Right cardiac atrium (tissue), 5 donors: ENCODE measurements at places on chromosomes 11 and 22. TPM values are rescaled to one million over a fixed set of nuclear protein-coding genes. Genes with fewer than 3 reads are reported as not detected.

The CRYBA4 gene
- not detected for total RNA-seq

DNA sequence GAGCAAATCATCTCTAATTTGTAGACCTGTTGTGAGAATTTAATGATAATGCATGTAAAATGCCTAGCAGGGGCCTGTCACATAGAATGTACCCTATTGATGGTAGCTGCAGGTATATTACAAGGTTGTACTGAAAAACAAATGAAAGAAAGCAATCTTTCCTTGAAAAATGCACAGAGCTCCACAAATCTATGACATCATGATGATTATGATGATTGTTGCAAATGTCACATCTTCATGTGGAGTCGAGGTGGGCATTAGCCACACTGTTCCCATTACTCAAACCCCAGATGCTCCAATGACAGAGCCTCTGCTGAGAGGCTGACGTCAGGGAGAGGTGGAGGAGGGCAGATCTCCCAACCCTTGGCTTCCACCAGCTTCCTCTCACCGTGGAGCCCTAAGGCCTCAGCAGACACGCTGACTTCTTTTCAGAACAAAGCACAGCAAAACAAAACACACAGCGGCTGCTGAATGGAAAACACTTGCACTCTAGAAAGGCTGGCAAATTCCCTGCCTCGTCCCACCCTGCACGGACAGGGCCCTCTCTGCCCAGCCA, 298.3 kb downstream of the KIRREL3 start:
- no peak for DNase-seq

DNA sequence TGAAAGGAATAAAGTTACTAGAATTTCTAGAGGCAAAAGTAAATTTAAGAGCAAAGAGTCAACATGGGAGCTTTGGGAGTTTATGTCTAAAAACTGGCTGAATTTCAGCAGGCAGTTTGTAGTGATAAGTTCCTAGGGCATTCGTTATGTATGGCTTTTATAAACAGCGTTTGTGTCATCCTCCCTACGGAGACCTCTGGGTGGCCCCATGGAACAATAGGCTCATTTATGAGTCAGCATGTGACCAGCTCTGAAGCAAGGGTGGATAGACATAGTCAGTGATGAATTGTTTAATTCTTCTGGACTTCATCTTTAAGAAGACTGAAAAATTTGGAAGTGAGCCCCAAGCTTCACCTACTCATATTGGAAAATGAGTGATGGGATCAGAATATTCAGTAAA, 37.1 kb downstream of the SVIP start:
- no peak for DNase-seq

GRCh38 chr11:69395287-69395686, 86.2 kb upstream of the LINC01488 start:
- peak; percentile 26 for DNase-seq

- DNase-seq, result no peak
Measured at GRCh38 chr11:40323241-40323640, 1136.2 kb downstream of the LRRC4C start.

DNA sequence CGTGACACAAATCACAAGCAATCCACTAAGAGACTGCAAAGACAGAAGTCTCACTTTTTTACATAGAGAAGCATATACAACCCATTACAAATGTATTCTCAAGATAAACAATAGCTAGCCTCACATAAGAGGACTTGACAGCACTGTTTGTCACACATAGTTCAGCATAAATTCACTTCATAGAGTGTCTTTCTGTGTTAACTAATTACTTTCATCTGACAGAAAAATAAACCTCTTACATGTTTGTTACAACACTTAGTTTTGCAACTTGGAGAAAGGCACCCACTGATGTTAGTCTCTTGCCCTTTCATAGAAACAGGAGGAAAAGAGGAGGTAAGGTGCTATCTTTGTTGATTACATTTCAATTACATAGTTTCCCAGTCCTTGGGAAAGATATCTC, 2221.9 kb upstream of the RAG2 start:
- no peak for DNase-seq
